ENCODE measurements at places on chromosomes 5 and 9.
A peak's percentile ranks its signal among the peaks of the same experiment; 100 is the strongest.

DNA sequence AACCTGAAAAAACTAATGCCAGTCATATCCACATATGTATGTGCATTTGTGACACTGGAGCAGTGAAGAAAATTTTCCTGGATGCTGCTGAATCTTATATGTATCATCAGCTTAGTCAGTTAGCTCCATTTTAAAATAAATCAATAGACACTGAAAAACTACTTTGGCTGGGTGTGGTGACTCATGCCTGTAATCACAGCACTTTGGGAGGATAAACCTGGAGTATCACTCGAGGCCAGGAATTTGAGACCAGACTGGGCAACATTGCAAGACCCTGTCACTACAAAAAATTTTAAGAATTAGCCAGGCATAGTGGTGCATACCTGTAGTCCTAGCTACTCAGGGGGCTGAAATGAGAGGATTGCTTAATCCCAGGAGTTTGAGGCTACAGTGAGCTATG lies 511.0 kb upstream of the TLE4 start:
- DNase-seq = no peak

GRCh38 chr9:112078432-112078831 lies 96.7 kb downstream of the SUSD1 start:
- no peak for DNase-seq

DNA sequence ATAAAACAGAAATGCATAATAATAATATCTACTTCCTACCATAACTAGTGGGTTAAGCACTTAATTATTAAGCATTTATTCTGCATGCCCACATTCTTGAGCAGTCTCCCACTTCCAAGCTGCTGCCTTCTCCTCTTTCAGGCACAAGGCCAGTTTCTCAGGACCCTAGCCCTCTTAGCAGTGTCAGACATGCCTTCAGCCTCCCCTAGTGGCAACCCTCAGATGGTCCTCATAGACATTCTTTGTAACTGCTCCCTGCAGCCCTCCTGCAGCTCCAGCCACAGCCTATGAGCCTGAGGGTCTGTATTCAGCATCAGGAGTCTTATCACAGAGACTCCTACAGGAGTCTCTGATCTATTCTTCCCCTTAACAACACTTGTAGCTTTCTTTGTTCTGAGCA lies 3.9 kb downstream of the IL9 start:
- DNase-seq = no peak

GRCh38 chr9:36584620-36585460 lies 12.1 kb downstream of the MELK start:
- DNase-seq = peak; percentile 48

DNA sequence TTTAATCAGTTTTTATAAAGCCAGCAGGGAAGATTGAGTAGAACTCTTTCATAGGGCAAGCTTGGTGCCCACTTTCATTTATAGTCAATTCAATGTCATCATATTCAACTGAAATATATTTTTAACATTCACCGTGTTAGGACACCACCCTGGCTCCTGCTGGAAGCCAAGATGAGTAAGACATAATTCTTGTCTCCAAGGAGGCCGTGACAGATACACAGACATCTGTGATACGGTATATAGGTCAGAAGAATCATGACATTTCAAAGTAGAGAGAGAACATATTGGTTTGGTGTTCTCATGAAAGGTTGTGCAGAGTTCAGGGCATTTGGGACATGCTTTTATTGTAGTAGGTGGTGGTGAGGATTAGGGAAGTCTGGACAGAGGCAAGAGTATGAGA lies 120.1 kb downstream of the CMYA5 start:
- no peak for DNase-seq

GRCh38 chr5:56838409-56839039 lies 23.2 kb downstream of the MAP3K1 start:
- no peak for DNase-seq

- DNase-seq = no peak
Observed at GRCh38 chr5:139457653-139458306, 4.8 kb downstream of the ECSCR start.

DNA sequence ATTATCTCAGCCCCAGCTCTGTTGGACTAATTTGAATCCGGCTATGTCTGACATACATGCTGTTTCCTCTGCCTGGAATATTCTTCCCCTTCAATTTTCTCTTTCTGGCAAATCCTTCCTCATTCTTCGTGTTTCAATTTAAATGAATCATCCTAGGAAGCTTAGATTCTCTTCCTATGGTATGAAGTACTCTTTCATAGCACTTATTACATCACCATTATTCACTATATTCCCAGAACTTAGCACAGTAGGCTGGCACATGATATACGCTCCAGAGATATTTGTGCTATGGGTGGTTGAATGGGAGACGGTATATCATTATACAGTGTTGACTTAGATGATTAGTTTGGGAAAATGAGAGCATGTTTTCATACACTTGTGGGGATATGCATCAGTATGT lies 91.0 kb upstream of the JAK2 start:
- DNase-seq = no peak

GRCh38 chr9:19682397-19682796 lies 106.4 kb downstream of the SLC24A2 start:
- no peak for DNase-seq

DNA sequence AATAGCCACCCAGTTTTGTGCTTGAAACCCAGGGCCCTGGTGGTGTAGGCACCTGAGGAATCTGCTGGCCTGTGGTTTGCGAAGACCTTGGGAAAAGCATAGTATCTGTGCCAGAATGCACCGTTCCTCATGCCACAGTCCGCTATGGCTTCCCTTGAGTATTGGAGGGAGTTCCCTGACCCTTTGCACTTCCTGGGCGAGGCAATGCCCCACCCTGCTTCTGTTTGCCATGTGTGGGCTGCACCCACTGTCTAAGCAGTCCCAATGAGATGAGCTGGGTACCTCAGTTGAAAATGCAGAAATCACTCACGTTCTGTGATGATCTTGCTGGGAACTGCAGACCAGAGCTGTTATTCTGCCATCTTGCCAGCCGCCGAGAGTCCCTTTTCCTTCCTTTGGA lies 483.5 kb downstream of the AGTPBP1 start:
- no peak for DNase-seq

GRCh38 chr5:73005886-73006285 lies 50.0 kb downstream of the FCHO2 start:
- DNase-seq = no peak

DNA sequence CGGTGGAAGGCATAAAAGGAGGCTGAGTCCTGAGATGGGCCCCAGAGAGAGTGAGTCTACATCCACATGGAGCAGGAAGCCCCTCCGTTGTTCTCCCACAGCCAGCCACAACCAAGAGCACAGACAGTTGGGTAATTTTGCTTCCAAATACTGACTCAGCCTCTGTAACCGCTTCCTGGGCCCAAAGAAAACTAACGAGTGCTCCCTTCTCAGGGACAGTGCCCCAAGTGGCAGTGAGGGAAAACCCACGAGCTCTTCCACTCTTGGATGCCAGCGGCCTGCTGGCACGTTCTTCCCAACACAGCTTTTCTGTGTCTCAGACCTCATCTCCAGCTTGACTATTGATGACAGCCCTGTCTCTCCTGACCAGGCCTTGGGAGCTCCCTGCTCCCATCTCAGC lies 207.6 kb downstream of the FSTL4 start:
- no peak for DNase-seq

DNA sequence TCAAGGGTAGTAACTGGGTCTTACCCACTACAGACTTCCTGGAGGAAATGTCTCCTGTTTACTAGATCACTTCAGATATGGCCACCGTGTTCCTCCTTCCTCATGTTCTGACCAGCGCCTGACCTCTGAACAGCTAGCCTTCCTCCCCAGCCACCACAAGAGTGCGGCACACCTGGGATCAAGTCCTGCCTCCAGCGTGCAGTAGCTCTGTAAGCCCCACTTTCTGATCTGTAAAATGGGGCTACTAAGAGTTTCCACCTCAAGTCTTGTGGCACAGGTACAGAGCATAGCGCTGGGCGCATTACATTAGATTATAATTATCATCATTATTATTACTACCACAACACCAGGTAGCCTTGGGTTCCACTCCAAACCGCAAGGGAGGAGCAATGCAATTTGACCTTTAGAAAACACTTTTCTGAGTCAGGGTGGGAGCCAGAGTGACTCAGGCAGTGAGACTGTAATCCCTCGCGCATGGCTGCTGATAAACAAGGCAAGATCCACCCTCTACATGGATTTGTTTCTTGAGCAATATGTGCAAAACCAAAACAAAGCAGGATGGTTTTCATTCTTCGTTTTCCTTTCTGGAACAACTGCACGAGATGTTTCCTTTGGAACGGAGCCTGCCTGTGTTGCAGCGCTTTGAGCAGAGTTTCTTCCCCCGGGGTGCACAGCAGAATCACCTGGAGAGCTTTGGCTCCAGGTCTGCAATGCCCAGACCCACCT lies 65.0 kb upstream of the ANGPTL2 start:
- DNase-seq = peak; percentile 90

DNA sequence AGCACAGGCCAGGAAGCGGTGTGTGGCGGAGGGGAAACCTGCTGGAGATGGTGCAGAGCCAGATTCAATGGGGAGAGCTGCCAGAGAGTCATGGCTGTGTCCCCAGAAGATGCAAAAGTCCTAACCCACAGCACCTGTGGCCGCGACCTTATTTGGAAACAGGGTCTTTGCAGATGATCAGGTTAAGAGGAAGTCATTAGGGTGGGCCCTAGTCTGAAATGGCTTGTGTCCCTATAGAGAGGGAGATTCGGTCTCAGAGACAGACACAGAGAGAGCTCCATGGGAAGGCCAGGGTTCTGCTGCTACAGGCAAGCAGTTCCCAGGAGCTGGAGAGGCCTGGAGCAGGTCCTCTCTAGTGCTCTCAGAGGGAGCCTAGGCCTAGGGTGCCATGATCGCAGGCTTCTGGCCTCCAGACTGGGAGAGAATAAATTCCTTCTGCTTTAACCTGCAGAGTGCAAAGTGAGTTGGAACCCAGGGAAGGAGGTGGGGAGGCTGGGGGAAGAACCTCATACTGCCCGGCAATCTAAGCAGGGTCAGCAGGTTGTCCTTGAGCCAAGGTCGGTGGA lies 1.9 kb upstream of the LPCAT1 start:
- no peak for DNase-seq

DNA sequence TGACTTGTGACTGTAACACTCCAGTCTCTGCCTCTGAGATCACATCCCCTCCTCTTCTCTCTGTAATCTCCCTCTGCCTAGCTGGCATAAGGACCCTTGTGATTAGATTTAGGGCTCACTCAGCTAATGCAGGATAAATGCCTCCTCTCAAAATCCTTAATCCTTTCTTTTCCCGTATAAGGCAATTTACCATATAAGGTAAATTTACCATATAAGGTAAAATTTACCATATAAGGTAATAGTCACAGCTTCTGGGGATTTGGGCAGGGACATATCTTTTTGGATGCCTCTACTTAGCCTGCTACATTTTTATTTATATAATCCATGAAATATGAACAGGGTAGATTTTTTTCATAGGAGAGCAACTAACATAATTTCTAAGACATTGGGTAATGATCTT lies 318.0 kb upstream of the PUM3 start:
- no peak for DNase-seq

DNA sequence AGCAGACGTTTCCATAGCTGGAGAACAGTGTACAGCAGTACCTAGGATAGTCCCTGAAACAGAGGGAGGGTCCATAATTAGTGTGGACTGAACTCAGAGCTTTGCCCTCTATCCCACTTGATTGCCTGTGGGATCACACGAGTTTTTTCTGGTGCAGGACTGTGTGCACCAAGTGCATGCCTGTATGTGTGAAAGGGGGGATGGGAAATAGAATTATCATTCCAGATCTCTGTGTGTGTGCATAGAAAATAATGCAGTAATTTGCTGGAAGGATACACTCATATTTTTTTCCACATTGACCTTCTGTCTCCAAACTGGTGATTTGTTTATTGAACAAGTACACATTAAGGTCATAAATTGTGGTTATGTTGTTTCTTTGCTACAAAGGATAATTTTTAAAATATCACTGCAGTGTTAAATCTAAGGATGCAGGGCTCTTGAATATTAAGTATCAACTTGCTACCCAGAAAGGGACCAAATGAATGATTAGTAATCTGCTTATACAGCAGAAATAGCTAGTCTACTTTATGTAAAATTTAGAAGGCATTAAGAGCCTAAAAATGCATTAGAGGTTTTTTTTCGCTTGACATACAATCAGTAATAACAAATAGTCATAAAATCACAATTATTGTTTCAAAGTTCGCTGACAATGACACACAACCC lies 292.9 kb downstream of the CDH18 start:
- DNase-seq = no peak

- DNase-seq = no peak
Observed at GRCh38 chr9:22214497-22215031, 205.5 kb upstream of the CDKN2B start.

DNA sequence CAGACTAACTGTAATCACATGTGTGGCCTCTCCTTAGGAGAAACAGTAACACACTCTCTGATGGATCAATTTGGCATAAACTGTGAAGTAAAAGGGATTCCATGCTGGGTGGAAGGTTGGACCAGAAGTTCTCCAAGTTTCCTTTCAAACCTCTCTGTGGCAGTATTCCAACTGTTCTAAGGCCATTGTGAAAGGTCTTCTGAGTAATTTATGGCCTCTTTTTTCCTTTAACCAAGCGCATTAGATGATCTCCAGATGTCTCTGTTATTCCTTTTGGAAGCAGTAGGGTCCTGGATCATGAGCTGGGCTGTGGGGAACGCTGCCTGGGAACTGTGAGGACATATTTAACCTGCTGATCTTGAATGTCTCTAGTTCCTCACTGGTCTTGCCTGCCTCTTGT lies 80.6 kb upstream of the IL6ST start:
- no peak for DNase-seq

DNA sequence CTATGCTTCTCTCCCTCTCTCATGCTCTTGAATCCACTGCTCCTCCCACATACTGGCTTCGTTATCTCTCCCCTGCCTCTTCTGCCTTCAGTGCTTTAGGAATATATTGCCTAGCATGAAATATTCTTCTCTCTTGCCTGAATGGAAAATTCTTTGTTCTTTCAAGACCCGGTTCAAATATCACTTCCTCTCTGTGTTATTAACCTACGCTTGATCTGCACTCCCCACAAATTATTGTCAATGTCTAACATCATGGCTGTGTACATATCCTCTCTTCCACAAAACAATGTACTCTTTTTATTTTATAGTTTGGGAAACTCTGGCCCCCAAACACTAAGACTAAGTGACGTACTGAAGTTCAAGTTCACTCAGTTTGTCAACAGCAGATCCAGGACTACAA lies 211.0 kb downstream of the SEC61B start:
- no peak for DNase-seq

GRCh38 chr5:72224946-72225463 lies 95.0 kb downstream of the MRPS27 start:
- peak; percentile 35 for DNase-seq

DNA sequence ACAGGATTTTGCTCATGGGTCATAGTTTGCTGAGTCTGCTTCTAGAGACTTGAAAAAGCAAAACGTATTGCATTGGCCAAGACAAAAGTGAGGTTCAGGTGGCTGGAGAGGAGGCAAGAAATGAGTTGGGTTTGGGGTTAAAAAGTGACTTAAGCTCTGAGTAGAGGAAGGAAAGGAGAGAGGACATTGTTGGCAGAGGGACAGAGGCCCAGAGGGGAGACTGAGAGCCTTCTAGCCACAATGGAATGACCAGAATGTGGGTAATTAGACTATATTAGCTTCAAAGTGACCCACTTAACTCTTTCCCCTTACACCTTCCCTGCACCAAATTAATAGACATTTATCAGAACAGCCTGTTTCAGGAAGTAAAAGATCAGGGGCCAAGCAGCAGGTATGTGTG lies 188.4 kb downstream of the ZNF462 start:
- DNase-seq = no peak

Measured in AG08396 (cell line).